ENCODE measurements at places on chromosomes 7 and 10.

- DNase-seq: no peak
These were observed 30.2 kb downstream of the TAS2R16 start for GRCh38 chr7:122965306-122965705.

DNA sequence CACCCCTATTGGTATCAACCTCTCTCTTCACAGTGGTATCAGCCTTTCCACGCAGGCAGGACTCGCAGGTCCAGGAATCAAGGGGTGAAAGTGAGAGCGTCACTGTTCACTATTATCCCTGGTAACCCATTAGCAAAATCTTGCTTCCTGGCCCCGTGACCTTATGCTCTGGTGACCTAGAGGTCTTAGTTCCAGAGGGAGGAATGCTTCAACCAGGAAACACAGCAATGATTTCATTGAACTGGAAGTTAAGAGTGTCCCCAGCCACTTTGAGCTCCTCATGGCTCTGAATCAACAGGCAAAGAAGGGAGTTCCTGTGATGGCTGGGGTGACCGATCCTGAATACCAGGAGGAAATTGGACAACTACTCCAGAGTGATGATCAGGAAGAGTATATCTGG is 90.6 kb downstream of the CUL2 start:
- no peak for DNase-seq

DNA sequence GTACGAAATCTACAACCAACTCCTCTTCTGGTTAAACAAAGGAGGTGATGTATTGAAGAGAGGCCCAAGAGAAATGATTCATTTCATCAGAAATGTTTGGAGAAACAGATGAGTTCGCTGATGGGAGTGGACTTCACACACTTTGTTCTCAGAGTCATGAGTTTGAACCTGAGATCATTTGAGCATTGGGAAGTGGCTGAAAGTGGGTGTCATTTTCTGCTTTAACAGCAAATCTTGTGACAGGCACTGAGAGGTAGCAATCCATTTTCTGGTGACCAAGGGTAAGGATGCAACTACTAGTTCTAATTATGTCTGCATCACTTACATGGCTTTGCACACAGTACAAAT is 51.4 kb downstream of the RBM20 start:
- no peak for DNase-seq

DNA sequence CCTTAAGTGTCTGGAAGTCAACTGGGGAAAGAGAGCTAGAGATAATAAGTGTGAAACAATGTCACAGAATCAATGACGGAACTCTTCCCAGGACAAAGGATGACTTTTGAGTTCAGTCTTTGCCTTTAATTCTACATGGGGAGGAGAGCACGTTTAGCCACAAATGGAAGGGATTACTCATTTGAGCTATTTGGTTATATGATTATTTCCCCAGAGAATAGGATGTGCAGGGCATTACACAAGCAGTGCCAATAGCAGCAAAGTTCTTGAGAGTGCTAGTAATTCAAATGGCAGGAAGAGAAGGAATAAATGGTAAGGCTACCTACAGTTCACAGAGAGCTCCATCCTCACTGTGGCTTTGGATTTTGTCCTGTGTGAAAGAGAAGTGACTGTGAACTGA is 6.0 kb downstream of the EGFR start:
- DNase-seq: peak; percentile 62

DNA sequence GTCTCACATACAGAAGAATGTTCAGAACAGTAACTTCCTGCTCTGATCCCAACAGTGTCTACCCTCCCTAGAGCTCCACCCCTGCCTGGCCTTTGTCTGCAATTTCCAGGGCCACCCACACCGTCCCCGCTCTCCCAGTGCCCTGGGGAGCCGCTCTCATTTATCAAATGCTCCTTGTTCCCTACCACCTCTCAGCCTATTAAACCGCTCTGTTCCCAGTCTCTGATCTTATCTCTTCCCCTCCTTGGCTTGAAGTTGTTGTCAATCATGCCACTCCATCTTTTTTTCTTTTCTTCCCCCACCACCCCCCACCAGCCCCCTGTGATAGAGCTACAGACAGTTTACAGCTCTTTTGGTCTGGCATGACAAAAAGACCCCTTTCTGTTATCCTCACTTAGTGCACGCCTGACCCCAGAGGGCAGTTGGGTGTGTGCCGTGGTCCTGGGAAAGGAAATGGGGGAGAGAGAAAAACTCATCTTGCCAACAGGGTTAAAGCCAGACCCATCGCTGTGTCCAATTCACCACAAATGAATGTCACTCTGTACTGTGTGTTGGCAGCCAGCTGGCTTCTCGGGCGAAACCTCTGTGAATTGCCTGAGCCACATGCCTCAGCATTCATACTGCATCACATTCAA is 28.8 kb upstream of the HECTD2 start:
- peak; percentile 44 for DNase-seq

GRCh38 chr7:140676306-140676705 is 3.6 kb downstream of the ADCK2 start:
- DNase-seq: no peak

DNA sequence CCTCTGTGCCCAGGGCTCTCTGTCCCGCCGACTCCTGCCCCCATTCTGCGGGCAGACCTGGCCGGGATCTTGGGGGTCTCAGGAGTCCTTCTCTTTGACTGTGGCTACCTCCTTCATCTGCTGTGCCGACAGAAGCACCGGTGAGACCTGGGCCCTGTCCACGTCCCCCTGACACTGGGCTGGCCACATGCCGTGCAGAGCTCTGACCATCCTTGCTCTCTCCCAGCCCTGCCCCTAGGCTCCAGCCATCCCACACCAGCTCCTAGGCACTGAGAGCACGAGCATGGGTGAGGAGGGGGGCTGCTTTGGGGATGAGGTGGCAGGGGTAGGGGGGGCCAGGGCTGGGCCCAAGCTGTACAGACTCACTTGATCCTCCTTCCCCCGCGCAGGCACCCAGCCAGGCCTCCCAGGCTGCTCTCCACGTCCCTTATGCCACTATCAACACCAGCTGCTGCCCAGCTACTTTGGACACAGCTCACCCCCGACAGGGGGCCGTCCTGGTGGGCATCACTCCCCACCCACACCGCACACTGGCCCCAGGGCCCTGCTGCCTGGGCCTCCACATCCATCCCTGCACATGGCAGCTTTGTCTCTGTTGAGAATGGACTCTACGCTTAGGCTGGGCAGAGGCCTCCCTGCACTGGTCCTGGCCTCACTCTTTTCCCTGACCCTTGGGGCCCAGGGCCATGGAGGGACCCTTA is 4.8 kb upstream of the PILRB start:
- no peak for DNase-seq

- no peak for DNase-seq
These were observed 1.9 kb downstream of the ZCCHC24 start for GRCh38 chr10:79443338-79444198.

DNA sequence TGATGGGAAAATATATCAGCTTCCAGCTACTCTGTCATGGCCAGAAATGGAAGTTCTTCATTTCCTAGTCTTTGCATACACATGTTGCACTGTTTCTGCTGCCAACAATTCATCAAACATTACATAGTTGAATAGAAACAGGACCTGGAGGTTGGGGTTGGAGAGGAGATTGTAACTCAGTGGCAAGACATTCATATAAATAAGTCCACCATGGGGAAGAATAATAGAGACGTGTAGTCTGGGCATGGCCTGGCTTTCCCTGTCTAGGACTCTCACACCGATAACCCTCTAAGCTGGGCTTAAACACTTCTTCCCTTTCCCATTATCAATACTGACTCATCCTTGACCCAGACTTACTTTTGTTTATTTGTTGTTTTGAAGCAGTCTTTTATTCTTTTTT is 155.7 kb downstream of the PLPP4 start:
- no peak for DNase-seq

Measured in GM03348 (cell line).